ENCODE measurements at places on chromosomes 3 and 15.
A peak's percentile ranks its signal among the peaks of the same experiment; 100 is the strongest.

DNA sequence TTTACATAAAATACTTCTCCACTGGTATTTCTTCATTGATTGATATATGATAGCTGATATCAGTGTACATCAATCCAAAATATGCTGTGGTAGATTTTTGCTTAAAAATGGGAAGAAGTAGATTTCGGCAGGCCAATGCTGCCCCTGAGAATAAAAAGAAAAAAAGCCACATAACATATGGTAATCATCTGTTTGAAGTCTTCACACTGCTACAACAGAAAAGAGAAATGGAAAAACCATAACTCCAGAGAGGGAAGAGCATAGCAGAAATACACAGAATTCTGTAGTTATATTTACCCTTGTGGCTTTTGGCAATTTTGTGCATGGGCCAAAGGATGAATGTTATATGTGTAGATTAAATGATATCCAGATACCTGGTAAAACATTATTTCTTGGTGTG lies 143.1 kb upstream of the KCNMB2 start:
- no peak for DNase-seq

DNA sequence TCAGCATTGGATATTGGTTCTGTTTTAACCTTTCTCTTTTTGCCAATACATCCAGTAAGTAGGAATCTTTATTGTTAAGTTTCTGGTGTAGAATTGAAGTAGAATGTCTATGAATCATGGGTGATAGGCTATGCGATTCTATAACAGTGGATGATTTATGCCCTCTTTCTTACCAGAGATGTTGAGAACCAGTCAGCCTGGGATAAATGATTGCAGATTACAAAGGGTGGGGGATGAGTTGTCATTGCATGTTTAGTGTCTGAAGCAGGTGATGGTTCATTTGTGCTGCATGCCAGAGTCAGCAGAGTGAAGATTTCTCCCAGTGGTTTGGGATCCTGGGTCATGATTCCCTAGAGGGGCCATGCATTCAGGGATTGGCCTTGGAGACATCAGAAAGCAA lies 14.3 kb downstream of the RETNLB start:
- no peak for DNase-seq

DNA sequence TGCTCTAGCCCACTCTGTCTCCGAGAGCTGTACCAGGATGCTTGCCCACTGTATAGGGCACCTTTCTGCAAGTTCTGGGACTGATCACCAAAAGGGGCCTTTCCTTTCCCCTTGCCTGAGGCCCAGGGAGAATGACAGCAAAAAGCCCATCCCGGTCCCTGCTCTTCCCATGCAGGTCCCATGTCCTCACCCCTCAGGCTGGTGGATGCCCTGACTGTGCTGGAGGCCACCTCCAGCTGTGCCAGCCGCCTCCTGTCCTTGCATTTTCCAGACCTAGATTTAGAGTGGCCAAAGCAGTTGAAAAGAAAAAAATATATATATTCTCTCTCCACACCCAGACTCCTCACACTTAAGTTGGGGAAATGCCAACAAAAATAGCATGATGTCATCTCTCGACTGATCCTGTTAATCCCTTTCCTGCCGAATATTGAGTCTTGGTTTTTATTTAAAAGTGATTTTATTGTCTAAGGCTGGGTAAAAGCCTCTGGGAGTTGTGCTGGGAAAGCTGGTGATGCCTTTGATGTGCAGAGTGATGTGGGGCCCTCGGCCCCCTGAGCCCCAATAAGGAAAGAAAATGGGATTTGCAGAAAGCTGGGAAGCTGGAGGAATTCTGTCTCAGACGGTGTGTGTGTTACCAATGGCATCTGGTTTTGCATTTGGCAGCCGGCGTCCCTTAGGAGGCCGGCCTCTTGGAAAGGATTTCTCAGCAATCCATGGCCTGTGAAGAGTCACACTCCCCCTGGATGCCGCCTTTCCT lies 29.3 kb upstream of the TPM1 start:
- peak; percentile 52 for DNase-seq

- DNase-seq: no peak
Measured at GRCh38 chr3:110650741-110651140, 420.9 kb upstream of the NECTIN3 start.

- no peak for DNase-seq
Measured at GRCh38 chr15:79230766-79231165, 51.8 kb upstream of the ANKRD34C start.

- DNase-seq: no peak
Measured at GRCh38 chr3:58566398-58567250, 10.6 kb downstream of the FAM107A start.

DNA sequence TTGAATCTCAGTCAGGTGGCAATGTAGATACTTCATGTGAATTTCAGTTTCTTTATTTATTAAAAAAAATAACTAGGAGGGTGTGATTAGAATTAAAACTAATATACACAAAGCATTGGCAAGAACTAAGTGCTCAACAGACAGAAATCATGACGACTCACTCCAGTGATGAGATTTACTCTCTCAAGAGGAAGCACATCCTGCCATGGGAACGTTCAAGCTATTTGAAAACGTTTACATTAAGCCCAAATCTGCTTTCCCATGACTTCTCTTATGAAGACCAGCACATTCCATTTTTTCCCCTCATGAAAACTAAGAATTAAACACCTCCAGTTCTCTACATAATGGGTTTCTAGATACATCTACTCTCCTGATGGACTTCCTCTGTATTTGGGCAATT lies 8.5 kb downstream of the WDR53 start:
- no peak for DNase-seq

DNA sequence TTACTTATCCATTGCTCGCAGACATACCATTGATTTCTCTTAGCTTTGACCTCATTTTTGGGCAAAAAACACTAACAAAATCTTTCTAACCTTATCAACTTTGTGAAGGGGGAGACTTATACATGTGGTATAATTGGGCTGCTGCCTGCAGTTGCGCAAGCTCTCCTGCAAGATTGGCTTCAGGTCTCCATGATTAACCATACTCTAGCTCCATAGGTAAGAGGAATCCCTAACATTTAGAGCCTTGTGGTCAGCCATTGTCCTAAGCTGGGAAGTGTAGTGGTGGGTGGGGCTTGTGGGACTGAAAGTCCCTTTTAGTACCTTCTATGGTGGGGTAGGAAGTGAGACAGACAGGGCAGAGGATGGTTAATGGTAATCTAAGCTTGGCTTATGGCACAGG lies 179.6 kb upstream of the THRB start:
- DNase-seq: no peak

Data from NT2/D1 (cell line).